Activated T-cell treated with anti-CD3 and anti-CD28 coated beads, Interleukin-2, amount 50 U/mL, for 4 hours (primary cell): ENCODE measurements at places on chromosomes 5 and 9.

GRCh38 chr9:133946840-133947486 is 45.2 kb downstream of the VAV2 start:
- no peak for DNase-seq

- no peak for DNase-seq
Measured at GRCh38 chr5:137753691-137754187, 424 bp downstream of the HNRNPA0 start.

DNA sequence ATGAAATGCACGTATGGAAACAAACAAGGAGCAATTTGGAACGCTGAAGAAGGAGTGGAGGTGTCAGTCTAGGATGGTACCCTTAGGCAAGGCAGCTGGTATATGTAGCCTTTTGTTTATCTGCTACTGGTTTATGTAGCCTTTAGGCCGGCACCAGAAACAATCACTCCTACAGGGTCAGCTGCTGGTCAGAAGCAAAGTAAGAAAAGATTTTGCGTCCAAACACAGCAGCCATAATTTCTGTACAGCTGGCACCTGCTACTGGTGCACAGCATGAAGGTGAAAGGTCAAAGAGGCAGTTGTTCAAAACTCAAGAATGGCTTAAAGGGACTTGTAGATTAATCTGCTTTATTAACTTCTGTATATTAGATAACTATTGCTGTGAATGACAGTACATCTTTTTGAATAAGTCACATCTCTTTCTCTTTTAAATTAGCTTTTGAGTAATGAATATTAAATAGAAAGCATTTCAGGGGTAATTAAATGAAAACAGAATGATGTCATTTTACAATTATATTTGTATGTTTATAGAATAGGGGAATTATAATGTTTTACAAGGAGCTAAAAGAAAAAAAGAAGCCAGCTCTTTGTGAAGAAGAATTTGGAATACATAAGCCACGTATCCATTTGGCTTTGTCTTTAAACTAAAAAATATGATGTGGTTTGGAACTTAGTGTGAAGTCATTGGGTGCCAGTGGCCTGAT is 33.1 kb upstream of the TLX3 start:
- DNase-seq = no peak

GRCh38 chr5:1563051-1563461 is 39.3 kb upstream of the LPCAT1 start:
- DNase-seq = no peak

DNA sequence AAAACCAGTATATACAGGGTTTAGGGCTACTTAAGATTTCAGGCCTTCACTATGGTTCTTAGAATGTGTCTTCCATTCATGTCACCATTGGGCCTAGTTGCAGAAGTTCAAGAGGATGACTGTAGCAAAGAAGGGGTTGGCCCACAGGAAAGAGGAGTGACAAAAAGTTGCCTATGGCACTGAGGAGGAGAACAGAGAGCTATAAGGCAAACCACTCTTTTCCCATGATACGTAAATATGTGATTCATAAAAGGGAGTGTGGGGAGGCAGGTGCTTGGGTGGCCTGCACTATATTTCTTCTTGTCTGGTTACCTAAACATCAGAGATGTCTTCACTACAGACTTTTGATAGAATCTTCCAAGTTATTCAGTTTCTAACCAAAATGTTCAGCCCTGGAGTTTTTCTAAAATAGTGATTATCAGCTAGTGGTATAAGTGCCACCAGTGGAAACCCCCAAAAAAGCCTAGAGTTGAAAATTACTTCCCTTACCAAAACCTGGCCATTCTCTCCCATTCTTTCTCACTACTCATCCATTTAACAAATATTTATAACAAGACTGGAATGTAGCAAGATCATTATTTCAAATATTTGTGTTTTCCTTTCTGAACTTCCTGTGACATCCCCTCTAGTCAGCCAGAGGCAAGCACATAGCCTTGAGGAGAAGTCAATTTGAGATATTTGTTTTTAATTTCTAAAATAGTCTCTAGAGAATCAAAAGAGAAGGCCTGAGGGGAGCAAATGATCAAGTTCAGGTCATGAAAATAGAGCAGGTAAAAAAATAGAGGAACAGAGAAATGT is 367.4 kb downstream of the EFNA5 start:
- no peak for DNase-seq
